ENCODE measurements at places on chromosomes 1 and 21.
A peak's percentile ranks its signal among the peaks of the same experiment; 100 is the strongest.

GRCh38 chr21:45074818-45075595 is 627 bp downstream of the ADARB1 start:
- DNase-seq, result no peak

DNA sequence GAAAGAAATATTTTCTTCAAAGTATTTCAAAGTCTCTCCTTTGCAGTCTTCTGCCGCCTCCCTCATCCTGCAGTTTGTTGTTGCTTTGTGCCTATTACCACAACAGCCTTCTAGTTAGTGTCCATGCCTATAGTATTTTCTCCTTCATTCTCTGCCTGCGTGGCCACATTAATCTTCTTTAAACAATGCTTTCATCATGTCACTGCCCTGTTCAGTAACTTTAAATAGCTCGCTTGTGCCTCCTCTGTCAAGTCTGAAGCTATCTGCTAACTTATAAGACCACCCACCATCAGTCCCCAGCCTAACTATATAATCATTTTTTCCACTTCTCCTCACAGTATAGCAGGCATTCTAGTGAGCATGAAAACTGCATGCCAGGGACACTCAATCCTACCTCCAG is 290.3 kb downstream of the PDE4B start:
- DNase-seq, result no peak

- DNase-seq, result no peak
These were observed 820 bp upstream of the TTF2 start for GRCh38 chr1:117059334-117059677.

GRCh38 chr1:245124644-245125043 is 30.1 kb upstream of the KIF26B start:
- no peak for DNase-seq

GRCh38 chr1:219460896-219461815 is 151.7 kb downstream of the ZC3H11B start:
- no peak for DNase-seq

DNA sequence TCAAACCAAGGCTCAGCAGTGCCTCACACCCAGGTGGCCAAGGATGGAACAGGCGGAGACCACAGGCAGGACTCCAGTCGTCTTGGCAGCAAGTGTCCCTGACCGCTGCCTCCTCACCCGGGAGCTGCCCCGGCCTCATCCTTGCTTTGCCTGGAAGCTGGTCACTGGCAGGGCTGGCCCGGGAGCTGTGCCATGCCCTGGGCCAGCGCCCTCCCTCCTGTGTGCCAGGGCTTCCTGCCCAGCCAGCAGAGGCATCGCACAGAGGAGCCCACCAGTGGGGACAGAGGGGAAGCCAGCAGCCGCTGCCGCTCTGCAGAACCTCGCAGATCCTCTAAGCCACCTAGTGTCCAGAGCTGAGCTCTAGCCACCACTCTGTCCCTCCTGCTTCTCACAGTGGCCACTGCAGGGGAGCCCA is 7.8 kb downstream of the CASZ1 start:
- no peak for DNase-seq

- no peak for DNase-seq
These were observed 54.8 kb downstream of the MYOM3 start for GRCh38 chr1:24057171-24057570.

DNA sequence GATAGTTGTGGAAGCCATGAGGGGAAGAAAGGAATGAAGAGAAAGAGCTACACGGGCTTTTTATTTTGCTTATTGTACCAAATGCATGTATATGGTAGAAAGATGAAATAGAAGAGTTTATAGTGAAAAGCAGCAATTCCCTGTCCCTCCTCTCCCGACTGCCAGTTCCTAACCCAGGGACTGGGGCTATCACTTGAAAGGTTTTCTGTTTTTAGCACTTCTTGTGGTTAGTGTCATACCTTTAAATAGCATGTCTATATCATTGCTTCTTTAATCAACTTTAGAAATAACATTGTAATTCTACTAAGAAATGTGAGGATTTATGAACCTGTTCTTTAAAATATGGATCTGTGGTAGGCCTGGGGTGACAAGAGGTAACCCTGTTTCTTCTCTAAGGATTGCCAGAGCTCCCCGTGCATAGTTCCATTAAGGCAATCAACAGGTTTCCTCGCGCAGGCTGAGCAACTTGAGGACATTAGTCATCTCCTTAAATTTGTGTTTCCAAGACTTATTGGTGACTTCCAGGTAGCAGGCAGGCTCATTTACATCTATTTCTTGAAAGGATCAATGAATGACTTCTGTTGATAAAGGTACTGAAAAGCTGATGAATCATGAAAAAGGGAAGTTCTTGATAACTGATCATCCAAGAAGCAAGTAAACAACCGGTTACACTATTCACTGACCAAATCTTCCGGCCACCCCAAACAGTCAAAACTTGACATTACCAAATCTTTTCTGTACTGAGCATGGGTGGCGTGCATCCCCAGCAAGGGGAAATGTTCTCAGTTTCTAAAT is 37.8 kb upstream of the S1PR1 start:
- DNase-seq, result no peak

- no peak for DNase-seq
These were observed 189.7 kb downstream of the RERE start for GRCh38 chr1:8627728-8628127.

GRCh38 chr1:227884370-227885134 is 63.2 kb downstream of the WNT9A start:
- no peak for DNase-seq

GRCh38 chr1:3330771-3331245 is 123.7 kb upstream of the ARHGEF16 start:
- no peak for DNase-seq

DNA sequence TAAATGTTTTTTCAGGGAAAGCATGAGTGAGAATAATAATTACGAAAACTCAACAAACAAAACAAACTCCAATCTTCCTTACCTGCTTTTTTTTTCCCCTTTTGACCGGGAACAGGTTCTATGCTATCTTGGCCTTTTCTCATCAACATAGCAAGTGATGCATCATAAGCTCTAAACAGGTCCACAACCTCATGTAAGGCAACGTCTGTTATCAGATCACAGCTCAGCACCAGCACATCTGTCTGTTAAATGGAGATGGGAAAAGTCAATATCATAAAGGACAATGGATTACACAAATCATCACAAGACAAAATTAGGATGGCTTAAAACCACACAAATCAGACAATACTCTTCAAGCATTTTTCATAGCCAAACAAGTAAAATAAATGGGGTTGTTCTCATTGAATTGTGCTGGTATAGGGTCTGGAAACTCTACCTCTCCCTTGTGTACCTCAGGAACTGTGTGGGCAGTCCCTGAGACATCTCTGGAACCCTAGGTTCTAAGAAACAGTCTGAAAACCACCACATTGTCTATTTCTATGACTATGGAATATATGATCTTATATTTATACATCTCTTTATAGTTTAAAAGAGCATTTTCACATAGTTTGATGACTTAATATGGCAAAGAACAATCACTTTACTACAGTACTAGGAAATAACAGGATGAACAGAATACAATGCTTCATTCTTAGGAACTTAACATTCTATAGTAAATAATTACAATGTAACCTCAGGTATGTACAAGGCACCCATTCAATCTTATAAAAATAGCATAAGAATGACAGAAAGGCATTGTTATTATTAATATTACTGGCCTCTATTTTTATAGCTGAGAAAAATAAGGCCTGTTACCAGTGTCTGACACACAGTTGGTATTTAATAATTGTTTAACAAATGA is 44.7 kb downstream of the EIF2B3 start:
- DNase-seq, result no peak

DNA sequence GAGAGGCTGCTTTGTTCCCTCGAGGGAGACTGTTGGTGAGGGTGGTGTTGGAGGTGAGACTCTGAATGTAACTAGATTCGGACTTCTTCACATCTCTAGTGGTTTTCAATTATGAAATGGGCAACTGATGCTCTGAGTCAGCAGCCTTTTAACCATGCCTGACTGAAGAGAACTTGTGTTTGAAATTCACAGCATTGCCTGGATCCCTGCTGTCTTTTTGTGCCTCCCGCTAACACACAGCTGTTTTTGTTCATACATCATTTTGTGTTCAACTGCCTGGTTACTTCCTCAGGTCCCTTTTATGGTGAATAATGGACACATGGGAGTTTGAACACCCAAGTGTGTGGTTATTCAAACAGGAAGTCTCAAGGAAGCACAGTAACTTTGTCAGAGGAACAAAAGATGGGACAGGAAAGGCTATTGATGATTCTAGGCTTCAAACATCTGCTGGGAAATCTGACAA is 16.8 kb downstream of the LAMC1 start:
- peak; percentile 81 for DNase-seq

DNA sequence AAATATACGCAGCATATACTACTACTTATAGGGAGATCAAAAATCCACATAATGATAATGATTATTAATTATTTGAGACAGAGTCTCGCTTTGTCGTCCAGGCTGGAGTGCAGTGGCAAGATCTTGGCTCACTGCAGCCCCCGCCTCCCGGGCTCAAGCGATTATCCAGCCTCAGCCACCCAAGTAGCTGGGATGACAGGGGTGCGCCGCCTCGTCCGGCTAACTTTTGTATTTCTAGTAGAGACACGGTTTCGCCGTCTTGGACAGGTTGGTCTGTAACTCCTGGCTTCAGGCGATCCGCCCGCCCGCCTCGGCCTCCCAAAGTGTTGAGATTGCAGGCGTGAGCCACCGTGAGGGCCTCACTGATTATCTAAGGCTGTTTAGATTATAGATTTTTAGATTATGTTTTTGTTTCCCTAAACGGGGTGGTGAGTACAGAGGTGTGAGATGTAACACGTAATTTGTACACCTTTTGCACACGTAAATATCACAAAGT is 548 bp upstream of the SLC25A33 start:
- no peak for DNase-seq

DNA sequence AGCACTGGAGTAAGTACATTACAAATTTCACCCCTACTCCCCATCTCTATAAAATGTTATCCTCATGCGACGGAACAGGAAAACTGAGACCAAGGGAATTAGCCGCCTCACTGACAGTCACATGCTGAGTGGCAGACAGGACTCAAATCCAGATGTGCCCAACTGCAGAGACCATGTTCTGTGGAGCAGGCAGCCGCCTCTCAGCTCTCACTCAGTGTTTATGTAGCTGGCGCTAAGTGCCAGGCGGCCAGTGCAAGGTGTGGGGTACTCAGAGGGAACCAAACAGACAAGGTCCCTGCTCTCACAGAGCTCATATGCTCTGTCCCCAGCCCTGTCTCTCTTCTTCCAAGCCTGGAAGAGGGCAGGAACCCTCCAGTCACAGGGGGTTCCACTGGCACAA is 5.1 kb downstream of the CAPZB start:
- no peak for DNase-seq

- peak; percentile 60 for DNase-seq
These were observed at the start of gene DNAJC6 for GRCh38 chr1:65309304-65310077. DNAJC6 (plus strand) TSS chr1:65309543; CDS start chr1:65309746, 203 bp downstream.

DNA sequence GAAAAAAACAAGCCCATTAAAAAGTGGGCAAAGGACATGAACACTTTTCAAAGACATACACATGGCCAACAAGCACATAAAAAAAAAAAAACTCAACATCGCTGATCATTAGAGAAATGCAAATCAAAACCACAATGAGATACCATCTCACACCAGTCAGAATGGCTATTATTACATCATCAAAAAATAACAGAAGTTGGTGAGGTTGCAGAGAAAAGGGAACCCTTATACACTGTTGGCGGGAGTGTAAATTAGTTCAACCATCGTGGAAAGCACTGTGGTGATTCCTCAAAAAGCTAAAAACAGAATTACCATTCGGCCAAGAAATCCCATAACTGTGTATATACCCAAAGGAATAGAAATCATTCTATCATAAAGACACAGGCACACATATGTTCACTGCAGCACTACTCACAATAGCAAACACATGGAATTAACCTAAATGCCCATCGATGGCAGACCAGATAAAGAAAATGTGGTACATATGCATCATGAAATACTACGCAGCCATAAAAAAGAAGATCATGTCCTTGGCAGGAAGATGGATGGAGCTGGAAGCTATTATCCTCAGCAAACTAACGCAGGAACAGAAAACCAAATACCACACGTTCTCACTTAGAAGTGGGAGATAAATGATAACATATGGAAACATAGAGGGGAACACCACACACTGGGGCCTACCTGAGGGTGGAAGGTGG is 70.1 kb downstream of the INTS7 start:
- no peak for DNase-seq

DNA sequence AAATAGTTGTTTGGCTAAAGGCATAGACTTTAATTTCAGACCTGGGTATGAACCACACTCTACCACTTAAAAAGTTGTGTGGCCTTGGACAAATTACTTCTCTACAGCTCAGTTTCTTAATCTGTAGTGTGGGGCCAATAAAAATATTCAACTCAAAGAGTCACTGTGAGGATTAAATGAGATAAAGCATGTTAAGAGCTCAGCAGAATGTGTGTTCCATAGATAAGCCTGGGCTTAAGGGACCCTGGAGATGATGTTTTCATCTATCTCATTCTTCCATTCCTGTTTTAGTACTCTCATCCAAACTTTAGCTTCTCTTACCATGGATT is 17.7 kb downstream of the S100A10 start:
- DNase-seq, result no peak

DNA sequence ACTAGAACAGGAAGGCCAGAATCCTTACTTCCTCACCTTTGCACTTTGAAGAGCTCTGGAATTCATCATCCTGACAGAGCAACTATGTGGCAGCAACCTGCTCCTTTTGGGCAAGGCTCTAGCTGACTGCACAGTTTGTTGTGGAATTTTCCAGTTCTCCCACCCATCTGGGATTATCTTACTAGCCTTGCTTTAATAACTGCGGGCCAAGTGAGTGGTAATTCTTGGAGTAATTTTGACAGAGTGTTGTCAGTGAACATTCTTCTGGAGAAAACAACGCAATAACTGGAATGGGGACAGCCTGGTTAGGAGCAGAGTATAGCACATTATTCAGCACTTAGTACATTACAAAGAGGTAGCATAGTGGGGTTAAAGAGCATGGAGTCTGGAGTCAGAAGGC is 75.3 kb downstream of the NTMT2 start:
- no peak for DNase-seq

GRCh38 chr1:182823220-182823619 is 15.9 kb upstream of the DHX9 start:
- DNase-seq, result no peak

DNA sequence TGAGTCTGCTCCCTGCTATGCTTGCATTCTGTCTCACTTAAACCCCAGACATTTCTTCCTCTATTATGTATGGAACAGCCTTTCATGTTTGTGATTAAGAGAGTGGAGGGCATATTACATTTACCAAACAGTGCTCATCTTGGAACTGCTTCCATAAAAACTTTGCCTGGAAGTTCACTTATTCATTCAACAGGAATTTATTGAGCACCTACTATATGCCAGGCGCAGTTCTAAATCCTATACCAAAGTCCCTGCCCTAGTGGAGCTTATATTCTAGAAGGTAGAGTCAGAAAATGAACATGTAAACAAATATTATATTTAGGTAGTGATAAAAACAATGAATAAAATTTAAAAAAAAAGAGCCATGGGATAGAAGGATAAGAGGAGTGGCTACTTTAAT is 49.8 kb downstream of the KANK4 start:
- DNase-seq, result no peak

GRCh38 chr1:57036641-57037579 is 71.1 kb upstream of the C8B start:
- no peak for DNase-seq

Data from NCI-H446 treated with DMSO at 0.1 percent for 48 hours (cell line).